HS-5 (cell line): ENCODE measurements at places on chromosomes 16 and 17.
A peak's percentile ranks its signal among the peaks of the same experiment; 100 is the strongest.

DNA sequence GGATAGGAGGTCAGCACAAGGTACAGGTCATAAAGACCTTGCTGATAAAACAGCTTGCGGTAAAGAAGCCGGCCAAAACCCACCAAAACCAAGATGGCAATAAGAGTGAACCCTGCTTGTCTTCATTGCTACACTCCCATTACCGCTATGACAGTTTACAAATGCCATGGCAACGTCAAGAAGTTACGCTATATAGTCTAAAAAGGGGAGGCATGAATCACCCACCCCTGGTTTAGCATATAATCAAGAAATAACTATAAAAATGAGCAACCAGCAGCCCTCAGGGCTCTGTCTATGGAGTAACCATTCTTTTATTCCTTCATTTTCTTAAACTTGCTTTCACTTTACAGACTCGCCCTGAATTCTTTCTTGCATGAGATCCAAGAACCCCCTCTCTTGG is 1.0 kb upstream of the HSBP1 start:
- no peak for DNase-seq

- no peak for DNase-seq
These were observed 43.1 kb upstream of the SEC14L1 start for GRCh38 chr17:77097631-77098180.

DNA sequence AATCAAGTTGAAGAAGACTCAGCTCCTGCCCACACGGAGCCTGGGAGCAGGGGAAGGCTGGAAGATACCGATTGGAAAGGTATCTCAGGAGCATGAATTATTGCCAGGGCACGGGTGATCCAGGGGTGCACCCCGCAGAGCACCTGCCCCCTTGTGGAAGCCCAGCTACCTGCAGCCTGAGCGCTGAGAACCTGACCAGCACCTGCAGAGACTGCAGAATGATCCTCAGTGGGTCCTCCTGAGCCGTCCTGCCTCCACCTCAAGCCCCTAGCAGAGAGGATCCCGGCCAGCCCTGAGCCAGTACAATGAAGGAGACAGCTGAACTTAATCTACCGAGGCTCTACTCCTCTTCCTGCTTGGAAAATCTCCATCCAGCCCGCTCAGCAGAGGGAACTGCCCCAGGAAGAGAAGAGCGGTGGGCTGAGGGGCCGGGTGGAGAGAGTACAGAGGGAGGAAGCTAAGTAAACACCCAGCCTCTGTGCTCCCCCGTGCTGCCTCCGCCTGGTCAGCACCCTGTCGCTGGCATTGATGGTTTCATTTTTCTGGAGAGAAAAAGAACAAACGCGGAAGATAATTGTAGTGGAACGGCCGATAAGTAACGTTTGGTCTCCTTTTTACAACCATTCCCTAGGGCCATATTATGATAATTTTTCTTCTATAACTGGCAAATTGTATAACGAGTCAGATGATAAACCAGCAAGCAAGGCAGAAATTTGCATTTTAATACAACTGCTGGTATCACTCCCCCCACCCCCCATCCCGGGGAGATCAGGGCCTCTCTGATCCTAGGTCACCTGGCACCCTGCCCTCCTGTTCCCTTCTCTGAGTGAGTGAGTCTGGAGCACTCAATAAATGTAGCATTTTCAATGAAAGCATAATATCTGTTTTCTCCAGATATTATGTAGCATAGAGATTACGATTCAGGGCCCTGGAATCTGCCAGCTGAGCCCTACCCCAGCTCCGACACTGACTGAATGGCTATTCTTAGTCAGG is 204.5 kb upstream of the RPL38 start:
- no peak for DNase-seq

DNA sequence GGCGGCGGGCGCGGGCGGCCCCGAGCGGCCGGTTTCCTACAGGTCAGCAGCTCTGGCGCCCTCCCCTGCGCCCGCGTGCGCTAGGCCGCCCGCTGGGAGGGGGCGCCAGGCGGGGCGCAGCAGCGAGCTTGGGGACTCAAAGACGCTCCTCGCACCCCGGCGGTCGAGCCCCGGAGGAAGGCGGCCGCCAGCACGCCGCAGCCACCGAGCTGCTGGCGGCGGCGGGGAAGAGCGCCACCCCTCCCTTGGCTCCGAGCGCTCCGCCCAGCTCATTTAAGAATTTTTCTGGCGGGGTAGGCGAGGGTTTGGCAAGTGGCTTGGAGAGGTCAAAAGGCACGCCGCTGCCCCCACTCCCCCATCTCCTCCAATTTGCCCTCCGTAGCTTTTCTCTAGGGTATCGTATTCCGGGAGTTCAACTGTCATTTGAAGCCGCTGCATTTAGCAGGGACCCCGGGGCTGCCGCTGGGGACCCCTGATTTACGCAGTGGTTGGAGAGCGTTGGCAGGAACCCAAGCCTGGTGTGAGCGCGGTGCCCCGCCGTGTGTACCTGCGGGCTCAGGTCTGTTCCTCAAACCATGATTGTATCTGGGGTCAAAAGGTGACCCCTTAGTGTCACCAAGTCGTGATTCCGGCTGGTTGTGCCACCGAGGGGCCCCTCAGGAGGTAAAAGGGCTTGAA is 59.5 kb upstream of the GSE1 start:
- DNase-seq: peak; percentile 3

DNA sequence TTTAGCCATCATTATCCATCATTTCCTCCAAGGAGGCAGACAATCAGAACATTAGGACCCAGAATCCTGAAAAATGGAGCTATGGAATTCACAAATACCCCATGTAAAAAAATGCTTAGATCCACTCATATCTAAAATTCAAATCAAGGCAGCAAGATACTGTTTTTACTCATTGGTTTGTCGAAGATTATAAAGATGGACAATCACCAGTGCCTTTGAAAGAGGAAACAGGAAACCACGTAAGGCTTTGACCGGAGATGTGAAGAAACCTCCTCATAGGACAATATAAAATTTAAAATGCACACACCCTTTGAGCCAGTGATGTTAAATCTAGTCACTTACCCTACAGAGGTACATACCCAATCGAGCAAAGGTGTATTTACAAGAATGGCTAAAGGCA is 130.0 kb downstream of the XYLT1 start:
- no peak for DNase-seq

DNA sequence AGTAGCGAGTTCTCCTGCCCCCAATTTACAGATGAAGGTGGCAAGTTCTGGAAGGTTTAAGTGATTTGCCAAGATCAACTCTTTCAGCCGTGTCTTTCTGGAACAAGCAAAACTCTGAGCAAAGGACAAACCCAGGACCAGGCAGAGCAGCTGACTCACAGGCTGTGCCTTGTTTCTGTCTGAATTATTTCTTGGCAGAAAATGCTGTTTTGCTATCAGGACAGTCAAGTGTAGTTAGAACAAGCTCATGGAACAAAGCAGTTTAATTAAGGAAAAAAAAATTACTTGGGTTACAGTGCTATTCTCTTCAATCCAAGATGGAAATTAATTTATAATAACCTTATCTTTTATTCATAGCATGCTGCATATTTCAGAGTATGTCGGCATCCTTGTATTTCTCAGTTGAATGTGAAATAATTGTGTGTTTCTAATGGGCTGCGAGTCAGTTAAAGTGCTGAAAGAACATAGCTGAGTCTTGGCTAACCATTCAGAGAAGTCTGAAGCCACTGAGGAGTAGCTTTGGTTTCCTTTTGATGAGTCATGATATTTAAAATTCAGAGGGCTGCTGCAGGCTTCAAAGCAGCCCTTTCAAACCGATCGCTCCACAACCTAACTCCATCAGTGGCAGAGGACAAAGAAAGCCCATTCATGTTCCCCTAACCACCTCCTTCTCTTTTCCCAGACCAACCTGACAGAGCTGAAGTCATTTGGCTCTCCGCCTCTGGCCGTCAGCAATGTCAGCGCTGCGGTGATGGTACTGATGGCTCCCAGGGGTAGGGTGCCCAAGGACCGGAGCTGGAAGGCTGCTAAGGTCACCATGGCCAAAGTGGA is 143.7 kb downstream of the ZNF18 start:
- no peak for DNase-seq

GRCh38 chr16:47712276-47713224 is 251.4 kb downstream of the PHKB start:
- DNase-seq: no peak

DNA sequence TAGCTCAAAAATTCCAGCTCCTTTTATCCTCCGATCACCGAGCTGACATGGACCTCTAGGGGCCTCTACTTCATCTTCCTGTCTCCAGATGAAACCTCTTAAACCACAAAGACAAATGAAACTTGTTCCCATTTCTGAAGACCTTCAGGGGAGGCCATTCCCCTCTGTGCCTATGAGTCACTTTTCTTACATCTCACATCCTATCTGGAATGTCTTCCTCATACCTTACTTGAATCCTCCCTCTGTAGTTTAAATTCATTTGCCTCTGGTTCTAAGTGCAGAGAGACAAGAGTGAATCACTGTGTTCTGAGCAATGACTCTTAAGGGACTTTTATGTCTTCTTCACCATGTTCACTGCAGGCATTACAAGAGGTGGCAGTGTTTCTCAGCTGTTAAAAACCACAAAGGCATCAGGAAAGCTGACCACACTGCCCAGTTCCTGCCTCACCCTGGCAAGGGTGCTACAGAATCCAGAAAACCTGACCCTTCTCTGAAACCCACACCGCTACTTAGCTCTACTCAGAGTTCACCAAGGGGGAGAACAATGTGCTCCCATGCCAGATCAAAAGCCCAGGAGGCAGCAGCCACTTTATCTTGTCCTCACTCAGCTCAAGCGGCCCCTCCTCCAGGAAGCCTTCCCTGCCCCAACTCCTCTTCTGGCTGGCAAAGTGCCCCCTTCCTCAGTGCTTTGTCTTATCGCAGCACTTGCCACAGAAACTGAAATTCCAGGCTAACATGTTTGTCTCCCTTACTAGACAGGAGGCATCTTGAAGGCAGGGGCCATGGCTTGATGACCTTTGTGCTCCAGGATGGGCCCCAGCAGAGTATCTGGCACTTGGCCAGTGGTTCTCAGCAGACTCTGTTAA is 6.4 kb downstream of the CUEDC1 start:
- DNase-seq: peak; percentile 99

GRCh38 chr17:73585583-73585982 is 58.7 kb downstream of the SDK2 start:
- no peak for DNase-seq

GRCh38 chr17:67747681-67748235 is 30.0 kb downstream of the NOL11 start:
- no peak for DNase-seq

DNA sequence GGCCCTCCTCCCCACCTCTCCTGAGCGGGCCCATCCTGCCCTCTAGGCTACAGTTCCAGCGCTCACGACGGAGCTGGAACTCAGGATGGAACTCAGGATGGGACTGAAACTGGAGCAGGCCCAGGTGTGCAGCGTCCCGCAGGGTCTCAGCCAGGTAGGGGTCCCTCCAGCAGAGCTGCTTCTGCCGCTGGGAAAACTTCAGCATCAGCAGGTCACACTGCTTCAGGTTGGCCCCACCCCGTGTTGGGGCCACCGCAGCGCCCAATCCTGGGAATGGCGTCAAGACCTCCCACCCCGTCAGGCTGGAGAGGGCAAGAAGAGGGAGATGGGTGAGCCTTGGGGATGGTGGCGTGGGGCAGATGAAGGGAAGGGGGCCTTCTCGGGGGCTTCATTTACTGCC is 62.6 kb upstream of the TMEM97 start:
- no peak for DNase-seq

- no peak for DNase-seq
These were observed 1.6 kb upstream of the DHRS11 start for GRCh38 chr17:36590082-36590481.

DNA sequence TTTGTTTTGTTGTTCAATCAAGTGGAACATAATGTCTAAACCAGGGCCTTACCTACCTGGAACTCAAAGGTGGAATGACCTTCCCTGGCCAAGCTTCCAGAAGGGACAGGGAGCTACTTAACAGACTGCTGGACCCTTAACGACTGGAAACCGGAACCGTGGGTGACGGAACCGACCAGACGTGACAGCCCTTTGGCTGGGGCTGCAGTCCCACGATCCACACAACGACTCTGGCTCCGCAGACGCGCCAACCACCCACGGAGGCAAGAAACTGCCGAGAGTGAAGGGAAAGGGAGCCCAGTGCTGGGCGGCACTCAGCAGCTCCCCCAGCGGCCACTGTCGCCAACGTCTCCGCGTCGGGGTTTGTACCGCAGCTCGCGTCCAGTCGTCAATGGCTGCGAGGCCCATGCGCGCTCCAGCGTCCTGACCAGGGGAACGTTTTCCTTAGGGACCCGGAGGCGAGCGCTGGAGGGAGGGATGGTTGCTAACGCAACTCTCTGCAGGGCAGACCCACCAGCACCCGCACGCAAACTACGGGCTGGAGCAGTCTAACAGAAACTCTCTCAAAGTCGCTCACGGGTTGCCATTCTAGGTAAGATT is 5.5 kb upstream of the KIF22 start:
- no peak for DNase-seq

GRCh38 chr16:70697594-70698170 is 11.8 kb upstream of the MTSS2 start:
- no peak for DNase-seq

DNA sequence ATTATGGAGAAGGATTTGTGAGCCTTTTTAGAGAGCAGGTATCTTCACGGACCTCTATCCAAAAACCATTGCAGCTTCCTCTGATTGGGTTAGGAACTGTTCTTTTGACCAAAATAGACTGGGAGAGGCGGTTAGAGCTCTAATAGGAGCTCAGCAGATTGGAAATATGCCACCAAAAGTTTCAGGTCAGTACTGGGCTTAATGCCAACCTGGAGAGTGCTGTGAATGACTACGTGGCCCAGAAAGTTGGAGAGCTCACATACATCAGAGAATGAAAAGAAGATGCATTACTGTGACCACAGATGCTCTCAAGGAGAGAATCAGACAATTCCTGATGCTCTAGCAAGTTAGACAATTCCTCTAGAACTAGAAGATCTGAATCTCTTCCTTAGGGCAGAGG is 86.5 kb downstream of the ABCA8 start:
- no peak for DNase-seq

- no peak for DNase-seq
These were observed 68.7 kb downstream of the RAI1 start for GRCh38 chr17:17749921-17750320.

DNA sequence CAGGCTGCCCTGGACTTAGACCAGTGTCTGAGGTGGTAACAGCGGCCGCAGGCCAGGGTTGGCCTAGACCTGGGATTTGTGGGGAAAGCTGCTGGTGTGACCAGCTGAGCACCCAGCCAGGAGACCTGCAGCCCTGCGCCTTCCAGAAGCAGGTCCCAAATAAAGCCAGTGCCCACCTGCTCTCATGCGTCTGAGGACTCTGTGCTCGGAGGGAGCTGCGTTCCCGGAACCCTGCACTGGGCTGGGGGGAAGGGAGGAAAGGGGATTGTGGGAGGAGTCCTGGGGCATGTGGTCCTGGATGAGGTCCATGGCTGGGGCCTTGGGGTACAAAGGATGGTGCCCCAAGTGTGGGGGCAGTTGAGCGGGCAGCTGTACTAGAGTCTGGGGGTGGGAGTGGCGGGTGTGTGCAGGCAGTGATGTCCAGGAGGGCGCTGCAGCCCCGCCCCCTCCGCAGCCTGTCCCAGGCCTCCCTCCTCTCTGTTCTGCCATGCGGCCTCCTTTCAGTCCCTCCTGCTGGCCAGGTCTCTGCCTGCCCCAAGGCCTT is 1.8 kb upstream of the NECAB2 start:
- DNase-seq: no peak

DNA sequence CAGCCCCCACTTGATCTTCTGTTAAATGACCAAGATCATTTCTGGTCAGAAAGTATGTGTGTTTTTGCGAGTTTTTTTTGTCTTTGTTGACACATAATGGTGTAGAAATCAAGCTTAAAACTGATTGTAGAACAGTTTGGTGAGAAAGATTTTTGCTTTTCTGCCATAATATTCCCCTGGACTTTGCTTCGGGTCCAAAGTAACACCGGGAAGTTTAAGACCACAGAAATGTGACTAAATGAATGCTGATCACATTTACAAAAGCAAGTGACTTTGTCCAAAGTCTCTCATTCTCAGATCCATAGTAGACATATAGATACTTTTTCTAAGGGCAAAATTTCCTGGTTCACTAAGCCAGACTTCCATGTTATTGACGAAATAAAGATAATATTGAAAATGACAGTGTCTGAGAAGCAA is 2.6 kb downstream of the FAM20A start:
- DNase-seq: no peak
